Dermis microvascular lymphatic vessel endothelial cell (primary cell): ENCODE measurements at places on chromosomes 1 and 21. TPM values are rescaled to one million over a fixed set of nuclear protein-coding genes. Genes with fewer than 3 reads are reported as not detected.

FTCD gene
- 0.13 TPM in 1 of 2 replicates, not detected in the other for total RNA-seq

DMBX1 gene
- total RNA-seq, result not detected in 2 replicates

CELA3A gene
- not detected in 2 replicates for total RNA-seq

HPCA gene
- total RNA-seq, result not detected in 2 replicates

NPPA gene
- total RNA-seq, result not detected in 2 replicates

RORC gene
- total RNA-seq, result not detected in 2 replicates

ABL2 gene
- total RNA-seq, result 56.6 and 67.4 TPM in 2 replicates

KPRP gene
- not detected in 2 replicates for total RNA-seq

SLAMF9 gene
- not detected in 2 replicates for total RNA-seq

ZFYVE9 gene
- 21.7 and 30.7 TPM in 2 replicates for total RNA-seq

ANGPTL1 gene
- total RNA-seq, result not detected in 2 replicates

UBAP2L gene
- 34.9 and 49.2 TPM in 2 replicates for total RNA-seq

NOL9 gene
- 16.4 and 17.7 TPM in 2 replicates for total RNA-seq

SH2D5 gene
- total RNA-seq, result 0.25 and 0.26 TPM in 2 replicates

NFIA gene
- 9.6 and 20.7 TPM in 2 replicates for total RNA-seq

HTR6 gene
- total RNA-seq, result under 0.01 and 0.13 TPM in 2 replicates

MX2 gene
- 0.39 and 0.51 TPM in 2 replicates for total RNA-seq

SERINC2 gene
- 5.9 and 15.0 TPM in 2 replicates for total RNA-seq

C1orf94 gene
- not detected in 2 replicates for total RNA-seq

LMX1A gene
- total RNA-seq, result not detected in 2 replicates

SIK1 gene
- 0.26 and 10.2 TPM in 2 replicates for total RNA-seq

PTGFRN gene
- 153 and 238 TPM in 2 replicates for total RNA-seq

PTPN7 gene
- 0.13 TPM in 2 replicates for total RNA-seq

LCE7A gene
- total RNA-seq, result not detected in 2 replicates

DARS2 gene
- total RNA-seq, result 11.0 and 17.3 TPM in 2 replicates

LAX1 gene
- total RNA-seq, result under 0.01 TPM in 2 replicates

MFSD2A gene
- total RNA-seq, result 0.13 and 0.51 TPM in 2 replicates

EXTL1 gene
- total RNA-seq, result not detected in 2 replicates

MORN1 gene
- 3.1 and 3.5 TPM in 2 replicates for total RNA-seq

KCNA2 gene
- not detected in 2 replicates for total RNA-seq

BARHL2 gene
- total RNA-seq, result not detected in 2 replicates

NLRP3 gene
- total RNA-seq, result under 0.01 TPM in 1 of 2 replicates, not detected in the other

SLC45A3 gene
- total RNA-seq, result 14.8 and 53.0 TPM in 2 replicates

CD164L2 gene
- total RNA-seq, result not detected in 2 replicates

DSCAM gene
- 0.51 TPM in 1 of 2 replicates, not detected in the other for total RNA-seq

PPP1R12B gene
- 2.4 and 8.7 TPM in 2 replicates for total RNA-seq

KRTAP12-2 gene
- total RNA-seq, result not detected in 2 replicates

GJA9 gene
- not detected in 2 replicates for total RNA-seq

CRNN gene
- total RNA-seq, result not detected in 2 replicates

NRIP1 gene
- 35.6 and 47.0 TPM in 2 replicates for total RNA-seq

C1orf116 gene
- total RNA-seq, result not detected in 2 replicates
